Progenitor cell of endocrine pancreas (in vitro differentiated cells): ENCODE measurements at places on chromosomes 12 and 14.

DNA sequence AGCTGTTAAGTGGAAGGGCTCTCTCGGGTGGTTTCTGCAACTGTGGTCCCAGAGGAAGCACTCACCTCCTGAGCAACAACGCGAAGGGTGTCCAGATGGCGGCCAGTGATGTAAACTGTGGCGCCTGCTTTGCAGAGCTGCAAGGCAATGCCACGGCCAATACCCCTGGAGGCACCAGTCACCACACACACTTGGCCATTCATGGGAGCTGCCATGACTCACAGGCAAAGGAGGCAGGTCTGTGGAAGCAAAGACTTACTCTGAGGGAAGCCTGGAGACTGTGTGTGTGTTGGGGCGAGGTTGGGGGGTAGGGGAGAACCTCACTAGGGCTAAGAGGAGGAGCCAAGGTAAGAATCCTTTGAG lies 707 bp downstream of the DHRS1 start:
- H3K4me1 ChIP-seq: peaks cover 21% of the 10 kb centered on the region
- H3K27ac ChIP-seq: peak overlapping the region; percentile 97
- H3K36me3 ChIP-seq: peaks cover 10% of the 10 kb centered on the region
- H3K27me3 ChIP-seq: no peaks in the 10 kb centered on the region
- H3K4me3 ChIP-seq: peak overlapping the region; percentile 92

- DNase-seq: no peak
- no peak overlapping the region for H3K4me3 ChIP-seq
- H3K36me3 ChIP-seq: no peaks in the 10 kb centered on the region
- no peak overlapping the region for H3K27ac ChIP-seq
Observed at GRCh38 chr12:86727160-86727559, 471.0 kb upstream of the MGAT4C start.

GRCh38 chr14:74826574-74826973 lies 49.4 kb downstream of the PROX2 start:
- no peak overlapping the region for H3K27ac ChIP-seq
- H3K27me3 ChIP-seq: no peaks in the 10 kb centered on the region
- no peak overlapping the region for H3K4me3 ChIP-seq
- DNase-seq: no peak

DNA sequence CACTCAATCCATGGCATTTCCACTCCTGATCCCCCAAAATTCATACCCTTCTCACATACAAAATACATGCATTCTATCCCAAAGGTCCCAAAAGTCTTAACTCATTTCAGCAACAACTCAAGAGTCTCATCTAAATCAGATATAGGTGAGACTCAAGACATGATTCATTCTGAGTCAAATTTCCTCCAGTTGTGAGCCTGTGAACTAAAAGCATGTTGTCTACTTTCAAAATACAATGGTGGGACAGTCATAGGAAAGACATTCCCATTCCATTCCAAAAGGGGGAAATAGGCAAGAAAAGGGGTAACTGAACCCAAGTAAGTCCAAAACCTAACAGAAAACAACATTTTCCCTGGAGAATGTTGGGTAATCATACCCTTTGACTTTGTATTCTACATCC lies 103.3 kb downstream of the C12orf75 start:
- peaks cover 8% of the 10 kb centered on the region for H3K36me3 ChIP-seq
- no peak overlapping the region for H3K4me3 ChIP-seq
- H3K27ac ChIP-seq: no peak overlapping the region
- DNase-seq: no peak
- H3K4me1 ChIP-seq: peaks cover 4% of the 10 kb centered on the region

- peak overlapping the region; percentile 75 for H3K4me3 ChIP-seq
- no peaks in the 10 kb centered on the region for H3K36me3 ChIP-seq
- no peak for DNase-seq
- peaks cover 55% of the 10 kb centered on the region for H3K27me3 ChIP-seq
Observed at GRCh38 chr14:91946622-91947474, 646 bp downstream of the FBLN5 start.
